ENCODE measurements at places on chromosomes 13 and 19. TPM values are rescaled to one million over a fixed set of nuclear protein-coding genes. Genes with fewer than 3 reads are reported as not detected.

Gene CDX2
- not detected for total RNA-seq

Gene ERCC2
- total RNA-seq = 17.9 TPM

Gene C19orf33
- 96.5 TPM for total RNA-seq

Gene PPM1N
- total RNA-seq = 3.9 TPM

Gene ATP4B
- not detected for total RNA-seq

Gene LNX2
- 12.0 TPM for total RNA-seq

Gene TMEM59L
- total RNA-seq = 4.2 TPM

Gene PEG3
- total RNA-seq = 15.2 TPM

Gene ZC3H4
- 21.9 TPM for total RNA-seq

Gene LRFN3
- total RNA-seq = 9.1 TPM

Gene CEACAM19
- 7.1 TPM for total RNA-seq

DNA sequence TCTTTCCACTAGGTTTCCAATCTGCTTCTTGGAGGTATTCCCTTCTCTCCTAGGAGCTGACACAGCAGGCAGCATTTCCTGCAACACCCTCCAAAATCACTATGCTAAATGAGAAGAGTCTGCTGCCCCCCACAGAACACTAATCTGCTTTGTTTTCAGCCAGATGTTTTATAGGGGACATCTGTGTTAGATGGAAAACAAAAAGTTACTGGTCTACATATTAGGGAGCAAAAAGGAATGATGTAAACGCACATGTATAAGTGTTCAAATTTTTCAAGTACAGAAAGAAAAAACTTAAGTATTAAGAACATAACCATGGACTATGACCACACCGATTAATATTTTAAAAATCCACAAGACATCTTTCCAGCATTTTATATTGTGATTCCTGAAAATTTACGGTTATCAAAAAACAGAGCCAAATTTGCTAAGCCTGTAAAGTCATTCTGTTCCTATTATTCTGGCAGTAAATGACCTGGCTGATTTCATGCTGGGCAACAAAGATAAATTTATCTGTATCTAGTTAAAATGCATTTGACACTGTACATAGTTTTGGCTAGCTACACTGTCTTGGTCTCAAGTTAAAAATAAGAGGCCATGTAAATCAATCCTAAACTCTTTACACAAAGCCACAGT is 63.3 kb downstream of the DCLK1 start:
- DNase-seq = no peak

GRCh38 chr19:16398530-16399249 is 73.1 kb downstream of the EPS15L1 start:
- DNase-seq = no peak

GRCh38 chr19:40378509-40378908 is 11.5 kb downstream of the HIPK4 start:
- DNase-seq = no peak

- no peak for DNase-seq
Measured at GRCh38 chr19:3606174-3606689, 443 bp downstream of the TBXA2R start.

DNA sequence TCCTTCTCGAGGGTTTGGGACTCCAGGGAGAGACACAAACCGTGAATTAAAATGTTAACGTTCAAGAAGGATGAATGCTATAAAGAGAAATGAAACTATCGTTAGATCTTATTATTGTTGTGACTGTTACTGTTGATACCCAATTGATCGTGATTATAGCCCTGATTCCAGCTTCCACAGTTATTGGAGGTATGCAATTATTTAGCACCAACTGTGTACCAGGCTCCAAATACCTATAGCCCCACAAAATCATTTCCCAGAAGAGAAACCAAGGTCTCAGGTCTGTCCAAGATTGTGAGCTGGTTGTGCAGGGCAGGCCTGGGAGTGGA is 30.1 kb upstream of the NFIC start:
- DNase-seq = no peak

GRCh38 chr13:41674246-41674645 is 216.9 kb downstream of the RGCC start:
- no peak for DNase-seq

GRCh38 chr19:38913958-38914357 is 2.0 kb upstream of the CCER2 start:
- no peak for DNase-seq

- no peak for DNase-seq
Measured at GRCh38 chr19:56837492-56838023, 3.0 kb downstream of the PEG3 start.

DNA sequence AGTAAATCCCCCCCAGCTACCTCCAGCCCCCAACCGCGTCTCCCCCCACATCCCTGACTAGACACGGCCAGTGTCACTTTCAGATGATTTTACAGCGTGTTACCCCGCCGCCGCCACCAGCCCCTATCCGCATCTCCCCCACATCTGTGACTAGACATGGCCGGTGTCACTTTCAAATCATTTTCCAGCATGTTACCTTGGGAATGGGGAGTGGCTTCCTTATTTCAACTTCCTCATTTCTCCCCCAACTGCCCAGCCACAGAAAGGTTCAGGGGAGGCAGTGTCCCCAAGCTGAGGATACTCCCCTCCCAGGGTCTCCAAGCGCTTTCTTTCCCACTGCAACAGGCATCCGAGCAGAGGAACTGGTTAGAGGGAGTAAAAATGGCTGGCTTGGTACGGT is 18.4 kb downstream of the ADGRL1 start:
- DNase-seq = no peak

DNA sequence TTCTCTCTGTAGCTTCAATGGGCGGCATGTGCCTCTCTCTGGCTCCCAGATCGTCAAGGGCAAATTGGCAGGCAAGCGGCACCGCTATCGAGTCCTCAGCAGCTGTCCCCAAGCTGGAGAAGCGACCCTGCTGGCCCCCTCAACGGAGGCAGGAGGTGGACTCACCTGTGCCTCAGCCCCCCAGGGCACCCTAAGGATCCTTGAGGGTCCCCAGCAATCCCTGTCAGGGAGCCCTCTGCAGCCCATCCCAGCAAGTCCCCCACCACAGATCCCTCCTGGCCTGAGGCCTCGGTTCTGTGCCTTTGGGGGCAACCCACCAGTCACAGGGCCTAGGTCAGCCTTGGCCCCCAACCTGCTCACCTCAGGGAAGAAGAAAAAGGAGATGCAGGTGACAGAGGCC is 1.7 kb downstream of the POLR1G start:
- DNase-seq = no peak

GRCh38 chr19:12425236-12425887 is 15.5 kb downstream of the ZNF443 start:
- no peak for DNase-seq

DNA sequence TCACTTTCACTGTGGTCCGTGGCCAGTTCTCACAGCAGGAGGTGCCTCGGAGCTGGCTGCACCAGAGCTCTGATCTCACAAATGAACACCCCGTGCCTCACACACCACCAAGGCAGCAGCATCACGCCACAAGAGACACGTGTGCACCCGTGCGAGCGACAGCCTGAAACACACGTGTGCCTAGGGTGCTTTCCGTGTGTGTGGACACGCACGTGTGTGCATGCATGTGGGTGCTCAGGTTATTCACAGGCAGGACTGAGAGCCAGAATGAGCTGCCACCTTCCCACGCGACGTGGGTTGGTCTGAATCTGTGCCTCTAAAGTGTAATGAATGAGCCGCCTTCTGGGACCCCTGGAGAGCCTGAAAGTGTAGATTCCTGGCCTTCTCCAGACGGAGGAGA is 67.6 kb upstream of the C13orf46 start:
- no peak for DNase-seq

DNA sequence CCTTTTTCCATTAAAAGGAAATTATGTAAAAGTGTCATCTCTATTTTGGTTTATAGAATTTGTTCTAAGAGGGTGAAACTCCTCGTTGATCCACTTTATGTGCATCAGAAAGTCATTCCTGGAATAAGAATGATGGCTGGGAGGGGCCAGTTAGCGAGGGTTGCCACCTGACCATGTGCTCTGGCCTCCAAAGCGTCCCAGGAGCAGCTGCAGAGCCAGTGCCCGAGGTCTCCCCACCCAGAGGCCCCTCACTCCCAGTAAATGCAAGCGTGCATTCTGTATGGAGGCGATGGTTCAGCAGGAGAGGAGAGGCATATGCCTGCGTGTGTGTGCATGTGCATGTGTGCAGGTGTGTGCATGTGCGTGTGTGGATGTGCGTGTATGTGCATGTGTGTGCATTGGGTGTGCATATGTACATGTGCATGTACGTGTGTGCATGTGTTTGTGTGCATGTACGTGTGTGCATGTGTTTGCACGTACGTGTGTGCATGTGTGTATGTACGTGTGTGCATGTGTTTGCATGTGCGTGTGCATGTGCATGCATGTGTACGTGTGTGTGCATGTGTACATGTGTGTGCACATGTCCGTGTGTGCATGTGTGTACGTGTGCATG is 345.8 kb downstream of the TEX29 start:
- peak; percentile 79 for DNase-seq

DNA sequence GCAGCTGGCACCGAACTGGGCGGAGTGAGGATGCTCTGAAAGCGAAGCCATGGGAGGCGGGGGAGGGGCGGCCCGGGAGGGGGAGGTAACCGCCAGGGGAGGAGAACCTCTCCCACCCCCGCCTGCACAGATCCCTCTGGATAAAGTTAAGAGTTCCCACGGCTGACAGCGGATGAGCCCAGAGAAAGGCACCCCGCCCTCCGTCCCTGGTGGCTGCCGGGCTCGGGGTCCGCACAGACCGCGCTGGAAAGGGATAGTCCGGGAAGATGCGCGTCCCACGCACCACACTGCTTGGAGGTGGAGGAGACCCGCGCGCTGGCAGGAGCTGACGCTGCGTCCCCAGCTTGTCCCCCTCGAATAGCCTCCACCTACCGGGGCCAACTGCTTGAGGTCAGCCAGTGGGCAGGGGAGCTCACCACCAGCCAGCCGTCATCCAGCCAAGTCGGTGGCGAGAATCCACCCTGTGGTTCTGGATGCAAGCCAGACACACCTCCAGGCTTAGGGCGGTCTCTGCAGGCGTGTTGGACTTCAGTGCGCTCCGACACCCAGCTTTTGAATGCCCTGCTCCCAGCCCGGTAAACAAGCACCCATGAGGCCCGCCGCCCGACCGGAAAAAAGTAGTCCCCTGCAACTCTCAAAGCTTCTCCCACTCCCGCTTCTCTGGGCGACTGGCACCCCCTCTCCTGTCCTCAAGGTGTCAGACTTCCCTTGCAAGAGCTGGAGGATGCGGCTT is at the start of gene TRPC4:
Gene TRPC4, minus strand, starts transcription at position 17 of the 733 bp plus-strand sequence. CDS start 86,439 bp downstream, outside the sequence.
- no peak for DNase-seq

GRCh38 chr19:16435238-16435917 is 36.4 kb downstream of the EPS15L1 start:
- no peak for DNase-seq
